Suprapubic skin (tissue), 4 donors: ENCODE measurements at places on chromosomes 13 and 19. TPM values are rescaled to one million over a fixed set of nuclear protein-coding genes. Genes with fewer than 3 reads are reported as not detected.

- DNase-seq = no peak
- H3K36me3 ChIP-seq = no peaks in the 10 kb centered on the region
These were observed 408.3 kb downstream of the KLF5 start for GRCh38 chr13:73467125-73467524.

DNA sequence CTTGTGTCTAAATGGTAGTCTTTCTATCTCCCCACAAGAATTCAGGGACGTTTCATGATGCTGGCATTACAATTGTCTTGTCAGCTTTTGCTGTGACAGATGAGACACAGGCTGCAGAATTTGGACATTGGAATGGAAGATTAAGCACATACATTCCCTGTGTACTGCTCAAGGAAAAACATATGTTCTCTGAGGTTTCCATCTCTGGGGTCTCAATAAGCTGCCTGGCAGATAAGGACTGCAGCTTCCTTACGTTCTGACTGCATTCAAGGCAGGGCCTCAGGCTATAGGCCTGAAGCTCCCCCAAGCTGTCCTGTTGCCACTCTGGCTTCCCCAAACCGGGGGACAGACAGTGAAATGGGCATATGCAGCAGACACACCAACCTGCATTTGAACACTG, 91.3 kb upstream of the KL start:
- H3K27ac ChIP-seq = no peak overlapping the region
- H3K36me3 ChIP-seq = no peaks in the 10 kb centered on the region
- no peak overlapping the region for H3K4me3 ChIP-seq

DNA sequence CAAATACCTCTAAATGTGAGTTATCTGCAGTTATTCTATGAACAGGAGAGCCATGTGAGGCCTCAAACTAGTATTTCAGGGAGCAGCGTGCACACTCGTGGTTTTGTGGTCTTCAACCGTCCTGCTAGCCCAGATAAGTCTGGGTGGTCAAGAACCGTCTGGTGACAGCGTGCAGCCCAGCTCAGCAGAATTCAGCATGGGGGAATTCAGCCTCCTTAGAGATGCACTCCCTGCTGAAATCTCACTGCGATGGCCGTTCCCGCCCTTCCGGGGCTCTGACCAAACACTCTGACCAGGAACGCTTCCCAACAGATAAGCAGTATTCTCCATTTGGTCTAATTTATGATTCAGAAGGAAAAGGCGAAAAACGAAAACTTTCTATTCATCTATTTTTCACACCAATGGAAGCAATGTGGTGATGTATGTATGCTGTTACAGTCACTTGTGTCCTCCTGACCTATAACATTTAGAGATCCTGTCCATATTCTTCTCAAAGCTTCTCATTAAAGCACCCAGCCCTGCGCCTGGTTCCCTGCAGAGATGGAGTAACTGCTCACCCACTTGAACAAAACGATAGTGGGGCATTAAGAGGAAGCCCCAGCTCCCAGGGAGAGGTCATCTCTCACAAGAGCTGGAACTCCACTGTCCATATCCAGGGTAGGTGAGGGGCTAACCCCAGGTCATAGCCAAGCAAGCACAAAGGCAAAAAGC, 2.9 kb downstream of the ANKRD27 start:
- H3K4me3 ChIP-seq = no peak overlapping the region
- peaks cover 50% of the 10 kb centered on the region for H3K4me1 ChIP-seq
- H3K36me3 ChIP-seq = no peaks in the 10 kb centered on the region
- no peak overlapping the region for H3K27ac ChIP-seq
- DNase-seq = no peak

Gene TMPRSS9
- not detected for total RNA-seq
